ENCODE measurements at places on chromosomes 1 and 21.

- DNase-seq: no peak
Observed at GRCh38 chr1:2098839-2099785, 48.9 kb downstream of the PRKCZ start.

DNA sequence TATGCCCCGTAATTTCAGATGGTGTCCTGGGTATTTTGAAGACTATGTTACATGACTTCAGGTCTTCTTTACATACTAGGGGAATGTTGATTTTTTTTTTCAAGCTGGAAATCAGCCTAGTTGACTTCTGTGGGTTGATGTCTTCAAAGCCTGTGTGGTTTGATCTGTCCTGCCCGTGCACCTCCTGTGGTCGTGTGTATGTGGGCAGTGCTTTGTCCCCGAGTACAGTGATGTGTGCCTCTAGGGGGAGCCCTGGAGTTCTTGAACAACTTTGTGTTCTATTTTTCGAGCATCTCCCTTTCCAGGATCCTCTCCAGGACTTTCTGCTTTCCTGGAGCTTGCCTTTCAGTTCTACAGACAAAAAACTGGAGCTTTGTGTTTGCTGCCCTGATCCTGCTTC is 28.9 kb downstream of the OBSCN start:
- DNase-seq: peak; percentile 39

DNA sequence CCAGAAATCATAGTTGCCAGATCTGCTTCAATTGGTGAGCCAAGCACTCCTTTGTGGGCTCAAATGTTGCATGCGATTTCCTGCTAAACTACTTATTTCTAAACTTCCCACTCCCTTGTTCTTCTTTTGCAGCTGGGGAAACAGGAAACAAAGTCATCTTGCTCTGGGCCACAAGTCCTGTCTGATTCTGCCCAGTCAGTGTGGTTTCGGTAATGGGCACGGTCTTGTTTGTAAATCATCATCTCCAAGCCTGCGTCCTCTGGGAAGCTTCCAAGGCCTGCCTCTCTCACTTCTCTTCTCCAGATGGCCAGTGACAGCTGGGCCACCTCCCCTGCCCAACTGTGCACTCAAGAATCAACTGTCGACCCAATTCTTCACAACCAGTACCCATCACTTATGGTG is 4.4 kb downstream of the S100A8 start:
- DNase-seq: no peak

GRCh38 chr1:199151634-199152425 is 513.0 kb downstream of the PTPRC start:
- no peak for DNase-seq

DNA sequence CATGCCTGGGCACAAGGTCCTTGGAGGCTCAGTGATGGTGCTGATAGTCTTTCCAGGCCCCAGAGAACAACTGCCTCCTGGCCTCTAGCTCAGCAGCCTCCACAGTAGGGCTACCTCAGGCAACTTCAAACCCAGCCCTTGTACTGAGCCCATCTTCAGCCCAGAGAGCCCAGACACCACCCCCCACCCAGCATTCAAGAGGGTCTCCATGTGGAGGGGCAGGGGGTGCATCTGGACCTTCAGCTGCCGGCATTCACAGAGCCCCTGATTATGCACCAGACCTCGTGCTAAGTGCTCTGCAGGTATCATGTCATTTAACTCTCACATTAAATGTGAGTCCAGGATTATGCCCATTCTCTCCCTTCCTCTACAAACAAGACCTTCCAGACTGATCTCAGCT is 197.0 kb upstream of the ZC3H12A start:
- DNase-seq: no peak

DNA sequence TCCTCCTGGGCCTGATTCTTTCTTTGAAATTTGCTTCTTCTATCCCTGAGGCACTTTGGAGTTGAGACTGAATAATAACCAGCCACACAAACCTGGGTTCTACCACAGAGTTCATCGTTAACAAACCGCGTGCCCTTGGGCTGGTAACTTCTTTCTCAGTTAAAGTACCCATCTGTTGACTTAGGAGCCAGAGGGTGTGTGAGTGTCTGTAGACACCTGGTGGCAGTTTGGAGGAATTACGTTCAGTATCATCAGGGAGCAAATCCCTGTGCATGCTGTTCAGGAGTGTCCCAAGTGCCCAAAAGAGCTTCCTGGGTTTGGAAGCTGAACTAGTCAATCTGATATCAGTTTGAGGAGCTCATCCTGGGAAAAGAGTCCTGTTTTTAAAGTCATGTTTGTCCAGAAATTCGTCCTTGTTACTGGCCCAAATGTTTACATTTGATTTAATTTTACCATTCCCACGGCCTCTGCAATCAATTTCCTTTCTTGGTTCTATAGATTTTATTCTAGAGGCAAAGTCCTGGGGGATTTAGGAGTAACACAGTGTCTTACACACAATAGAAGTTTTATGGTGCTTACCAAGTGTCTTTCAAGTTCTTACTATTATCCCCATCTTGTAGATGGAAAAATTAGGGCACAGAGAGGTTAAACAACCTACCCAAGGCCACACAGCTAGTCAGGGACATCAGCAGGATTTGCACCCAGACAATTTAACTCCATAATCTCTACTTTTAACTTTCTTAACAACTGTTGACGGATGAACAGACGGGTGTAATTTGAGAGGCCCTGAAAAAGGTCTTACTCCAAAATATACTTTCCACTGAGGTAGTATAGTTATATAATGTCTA is 26.7 kb upstream of the RPTN start:
- DNase-seq: peak; percentile 39

GRCh38 chr1:241166625-241167024 is 190.4 kb downstream of the RGS7 start:
- DNase-seq: no peak

- no peak for DNase-seq
Observed at GRCh38 chr1:146035048-146035423, 13.5 kb upstream of the HJV start.

DNA sequence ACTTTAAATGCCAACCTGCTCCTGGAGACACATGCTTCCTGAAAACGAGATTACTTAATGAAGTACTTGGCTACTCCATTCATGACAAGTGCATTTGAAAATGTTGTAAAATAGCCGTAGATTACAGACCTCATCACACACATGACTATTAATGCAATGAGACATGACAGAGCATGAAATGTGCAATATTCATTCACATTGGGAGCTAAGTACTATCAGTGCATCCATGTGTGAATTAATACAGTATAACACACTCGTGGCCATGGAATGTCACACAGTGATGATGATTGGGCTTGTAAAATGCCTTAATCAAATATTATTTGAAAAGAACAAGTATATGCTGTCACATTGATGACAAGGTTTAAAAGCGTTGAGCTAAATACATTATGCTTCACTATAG is 407.0 kb downstream of the AMY1C start:
- no peak for DNase-seq

GRCh38 chr1:116451702-116452101 is 78.7 kb downstream of the ATP1A1 start:
- DNase-seq: no peak

GRCh38 chr1:152162792-152163463 is 3.9 kb upstream of the RPTN start:
- DNase-seq: no peak

- DNase-seq: no peak
Observed at GRCh38 chr1:10592373-10592772, 117.6 kb downstream of the PEX14 start.

- no peak for DNase-seq
Observed at GRCh38 chr1:220318673-220319072, 46.4 kb upstream of the RAB3GAP2 start.

DNA sequence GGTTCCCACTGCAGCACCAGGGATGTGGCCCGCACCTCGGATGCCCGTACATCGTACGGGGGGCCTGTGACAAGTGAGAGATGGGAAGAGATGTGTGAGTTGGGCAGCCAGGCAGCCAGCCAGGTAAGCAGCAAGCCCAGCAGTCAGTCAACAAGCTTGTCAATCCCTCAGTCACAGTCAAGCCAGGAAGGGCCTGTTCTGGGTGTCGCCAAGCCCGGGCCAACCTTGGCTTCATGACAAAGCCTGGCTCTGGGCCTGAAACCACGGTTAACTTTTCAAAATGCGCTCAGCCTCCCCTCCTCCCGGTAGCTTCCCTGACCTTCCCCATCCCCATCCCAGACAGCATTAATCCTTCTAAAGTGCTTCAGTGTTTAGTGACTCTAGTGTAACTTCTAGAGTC is 31.8 kb downstream of the MYOM3 start:
- DNase-seq: no peak

DNA sequence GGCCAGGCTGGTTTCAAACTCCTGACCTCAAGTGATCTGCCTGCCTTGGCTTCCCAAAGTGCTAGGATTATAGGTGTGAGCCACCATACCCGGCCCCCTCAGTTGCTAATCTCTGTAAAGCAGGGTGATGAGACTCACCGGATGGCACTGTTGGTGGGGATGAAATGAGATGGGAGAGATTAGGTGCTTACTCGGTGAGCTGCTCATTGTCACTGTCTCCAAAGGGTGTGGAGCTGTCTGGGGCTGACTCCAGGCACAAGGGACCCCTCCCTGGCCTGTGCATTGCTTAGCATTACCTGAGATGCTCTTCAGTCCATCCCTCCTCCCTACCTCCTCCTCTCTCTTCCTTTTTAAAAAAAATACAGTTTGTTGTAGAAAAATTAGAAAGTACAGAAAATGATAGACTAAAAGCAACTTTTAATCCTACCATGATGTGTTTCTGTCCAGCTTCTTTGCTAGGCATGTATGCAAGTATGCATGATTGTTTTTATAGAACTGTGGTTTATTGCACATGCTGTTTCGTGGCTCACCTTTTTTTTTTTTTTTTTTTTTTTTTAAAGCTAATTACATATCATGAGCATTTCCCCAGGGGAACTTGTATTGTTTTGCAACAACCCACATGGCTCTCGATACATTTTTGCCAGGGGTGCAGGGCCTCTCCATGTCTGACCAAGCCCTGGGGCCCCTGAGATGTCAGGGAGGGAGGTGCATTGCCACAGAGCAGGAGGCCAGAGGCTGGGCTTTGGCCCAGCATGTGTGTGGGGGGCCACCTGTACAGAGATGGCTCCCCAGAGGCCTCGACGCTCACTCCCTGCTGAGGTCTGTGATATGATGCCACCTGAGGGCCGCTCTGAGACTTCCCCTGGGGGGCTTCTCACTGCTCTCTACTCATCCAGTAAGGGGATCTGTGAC is 55.4 kb downstream of the ARHGEF10L start:
- DNase-seq: no peak

Measured in CD4-positive, alpha-beta T cell treated with Interleukin-6 for 4 hours (primary cell).